ENCODE measurements at places on chromosomes 1 and 21. TPM values are rescaled to one million over a fixed set of nuclear protein-coding genes. Genes with fewer than 3 reads are reported as not detected.
A peak's percentile ranks its signal among the peaks of the same experiment; 100 is the strongest.

The LAMTOR5 gene
- 91.9 TPM for total RNA-seq

The REG4 gene
- total RNA-seq = not detected

The CLEC20A gene
- not detected for total RNA-seq

The NHLH1 gene
- 0.39 TPM for total RNA-seq

The STIL gene
- 26.5 TPM for total RNA-seq

The HFM1 gene
- 0.99 TPM for total RNA-seq

DNA sequence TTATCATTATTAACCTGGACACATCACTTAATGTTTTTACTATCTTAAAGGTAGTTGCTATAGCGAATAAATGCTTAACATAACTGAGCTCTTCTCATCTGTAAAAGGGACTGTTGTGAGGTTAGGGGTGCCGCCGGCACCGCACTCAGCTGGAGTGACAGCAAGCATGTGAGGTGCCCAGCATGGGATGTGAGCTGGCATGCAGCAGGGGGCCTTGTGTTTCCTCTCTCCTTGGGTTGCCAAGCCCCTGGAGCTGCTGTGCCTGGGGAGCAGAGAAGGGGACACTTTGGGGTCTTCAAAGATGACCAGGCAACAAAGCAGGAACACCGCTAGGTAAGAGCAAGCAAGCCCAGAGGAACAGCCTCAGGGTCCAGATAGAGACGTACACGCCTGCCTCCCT, 2.1 kb upstream of the ZC3H12A start:
- DNase-seq = no peak

- peak; percentile 83 for DNase-seq
Observed at GRCh38 chr1:231091831-231092301, 51.8 kb upstream of the FAM89A start.

DNA sequence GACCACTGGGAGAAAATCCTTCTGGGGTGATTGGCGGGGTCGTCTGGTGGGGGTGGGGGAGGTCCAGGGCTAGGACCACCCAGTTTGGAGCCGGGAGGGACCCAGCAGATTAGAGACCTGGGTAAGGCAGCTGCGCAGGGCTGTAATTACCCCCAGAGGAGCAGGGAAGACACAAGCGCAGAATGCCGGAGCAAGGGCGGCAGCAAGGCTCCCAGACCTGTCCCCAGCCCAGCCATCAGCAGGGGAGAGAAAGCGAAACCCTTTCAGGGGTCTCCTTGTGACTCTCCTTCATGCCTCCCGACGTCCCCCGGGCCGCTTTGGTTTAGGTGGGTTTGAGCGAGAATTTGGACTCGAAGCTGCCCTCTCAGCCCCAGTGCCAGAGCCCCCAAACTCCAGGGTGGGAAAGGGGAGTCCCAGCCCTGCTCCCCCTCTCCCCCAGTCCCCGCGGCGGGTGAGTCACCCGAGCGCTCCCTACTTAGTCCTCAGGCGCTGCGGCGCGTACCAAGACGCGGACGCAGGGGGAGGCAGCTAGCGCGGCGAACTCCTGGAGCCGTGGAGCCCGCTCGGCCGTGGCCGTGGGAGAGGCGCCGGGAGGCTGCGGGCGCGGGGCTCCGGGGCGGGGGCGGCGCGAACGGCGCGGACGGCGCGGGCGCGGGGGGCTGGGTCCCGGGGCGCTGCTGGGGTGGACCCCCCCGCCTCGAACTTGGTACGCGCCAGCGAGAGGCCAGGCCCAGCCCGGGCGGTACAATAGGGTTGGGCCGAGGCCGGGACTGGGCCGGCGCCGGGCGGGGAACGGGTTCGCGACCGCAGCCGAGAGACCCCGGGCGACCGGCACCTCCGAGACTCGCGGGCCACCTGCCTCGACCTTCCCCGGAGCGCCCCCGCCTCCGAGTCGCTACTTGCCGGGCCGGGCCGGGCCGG, at the start of gene MAP7D1:
TSS of gene MAP7D1 (plus strand) at position 753 of the 921 bp plus-strand sequence. CDS start 258 bp downstream, outside the sequence.
- DNase-seq = no peak

DNA sequence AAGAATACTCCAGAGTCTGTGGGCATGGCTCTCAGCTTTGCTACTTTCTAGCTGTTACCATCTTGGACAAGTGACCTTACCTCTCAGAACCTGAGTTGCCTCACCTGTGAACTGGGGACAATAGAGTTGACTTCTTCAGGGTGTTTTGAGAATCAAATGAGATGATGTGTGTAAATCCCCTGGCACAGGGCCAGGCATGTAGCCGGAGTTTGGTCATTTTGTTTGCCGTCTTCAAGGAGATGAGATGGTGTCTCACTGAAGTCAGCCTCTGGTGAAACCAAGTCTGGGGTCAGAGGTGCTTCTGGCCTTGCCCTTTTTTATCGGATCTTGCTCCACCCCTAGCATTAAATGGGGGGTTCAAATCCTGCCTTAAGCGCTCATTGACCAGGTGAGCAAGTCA, 149.2 kb upstream of the TMEM51 start:
- DNase-seq = no peak

GRCh38 chr1:51564124-51564523, 45.1 kb upstream of the EPS15 start:
- DNase-seq = no peak

GRCh38 chr1:186487163-186487562, 26.2 kb upstream of the PDC start:
- DNase-seq = no peak

DNA sequence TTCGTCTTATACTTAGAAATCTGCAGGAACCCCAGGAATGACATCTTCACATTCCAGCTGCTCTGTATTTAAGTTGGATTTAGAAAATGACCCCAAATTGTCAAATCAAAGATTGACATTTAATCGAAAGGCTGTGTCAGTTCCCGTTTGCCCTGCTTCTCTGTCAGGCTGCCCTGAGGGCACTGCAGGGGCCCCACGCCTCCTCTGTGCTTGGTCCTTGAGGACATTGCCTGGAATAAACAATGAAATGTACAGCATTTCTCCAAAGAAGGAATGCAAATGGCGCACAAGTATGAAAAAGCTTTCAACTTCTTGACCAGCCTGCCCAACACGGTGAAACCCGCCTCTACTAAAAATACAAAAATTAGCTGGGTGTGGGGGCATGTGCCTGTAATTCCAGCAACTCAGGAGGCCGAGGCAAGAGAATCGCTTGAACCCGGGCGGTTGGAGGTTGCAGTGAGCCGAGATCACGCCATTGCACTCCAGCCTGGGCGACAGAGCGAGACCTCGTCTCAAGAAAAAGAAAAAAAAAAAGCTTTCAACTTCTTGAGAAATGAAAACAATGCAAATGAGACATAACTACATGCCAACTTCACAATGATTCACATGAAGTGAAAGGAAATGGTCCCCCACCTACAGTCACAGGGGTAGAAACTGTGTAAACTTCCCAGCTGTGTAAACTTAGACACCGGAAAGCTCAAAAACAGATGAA, 3.0 kb downstream of the TMPRSS3 start:
- DNase-seq = no peak

DNA sequence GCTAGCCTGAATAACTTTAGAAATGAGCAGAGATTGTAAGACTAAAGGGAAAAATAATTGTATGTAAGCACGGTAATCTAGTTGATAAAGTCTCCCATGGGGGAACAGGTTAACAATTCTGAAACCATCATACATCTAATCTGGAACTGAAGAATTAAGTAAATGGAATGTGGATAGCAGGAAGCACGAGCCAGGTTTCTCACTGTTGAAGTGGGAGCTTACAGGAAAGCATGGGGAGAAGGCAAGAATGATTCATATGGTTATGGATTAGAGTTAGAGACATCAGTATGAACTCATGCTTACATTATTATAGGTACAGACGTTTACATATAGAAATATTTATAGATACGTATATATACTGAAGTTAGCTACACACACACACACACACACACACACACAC, 83.0 kb downstream of the LEPR start:
- DNase-seq = no peak

DNA sequence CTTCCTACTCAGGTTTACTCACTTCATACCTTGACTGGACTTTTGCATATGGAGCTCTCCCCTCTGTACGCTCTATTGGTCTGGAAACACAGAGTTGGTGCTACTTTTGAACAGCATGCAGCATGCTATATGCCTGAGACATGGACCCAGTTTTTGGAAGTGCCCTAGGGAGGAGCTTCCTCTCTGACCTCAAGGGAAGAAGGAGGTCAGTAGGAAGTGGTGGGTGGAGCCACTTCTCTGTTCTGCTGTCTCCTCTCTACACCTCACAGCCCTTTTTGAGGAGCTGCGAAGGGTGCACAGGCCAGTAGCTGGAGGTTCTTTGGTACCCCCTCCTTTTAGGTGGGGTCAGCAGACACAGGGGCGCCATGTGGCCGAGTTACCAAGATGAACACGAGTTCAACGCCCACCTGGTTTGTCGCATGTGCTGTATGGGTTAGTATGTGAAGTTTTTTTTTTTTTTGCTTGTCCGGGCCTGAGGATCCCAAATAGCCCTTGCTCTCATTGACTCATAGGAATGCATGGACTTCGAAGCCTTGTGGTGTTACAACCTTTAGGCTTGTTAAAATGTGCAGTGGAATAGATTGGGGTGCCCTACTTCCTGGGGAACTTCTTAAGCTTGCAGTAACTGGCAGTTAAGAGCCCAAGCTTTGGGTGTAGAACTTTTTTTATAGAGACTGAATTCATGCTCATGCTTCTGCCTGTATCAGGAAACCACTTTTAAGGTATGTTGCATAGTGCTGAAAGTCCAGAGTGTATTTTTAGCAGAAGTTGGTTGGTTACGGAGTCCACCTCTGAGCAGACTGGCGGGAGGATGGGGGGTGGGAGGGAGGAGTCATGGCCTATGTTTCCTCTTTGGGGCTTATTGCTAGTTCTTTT, 10.7 kb downstream of the MACF1 start:
- DNase-seq = no peak

GRCh38 chr1:209367061-209367772, 216.3 kb upstream of the CAMK1G start:
- no peak for DNase-seq

- no peak for DNase-seq
Observed at GRCh38 chr21:45390831-45391742, 13.9 kb upstream of the COL18A1 start.

DNA sequence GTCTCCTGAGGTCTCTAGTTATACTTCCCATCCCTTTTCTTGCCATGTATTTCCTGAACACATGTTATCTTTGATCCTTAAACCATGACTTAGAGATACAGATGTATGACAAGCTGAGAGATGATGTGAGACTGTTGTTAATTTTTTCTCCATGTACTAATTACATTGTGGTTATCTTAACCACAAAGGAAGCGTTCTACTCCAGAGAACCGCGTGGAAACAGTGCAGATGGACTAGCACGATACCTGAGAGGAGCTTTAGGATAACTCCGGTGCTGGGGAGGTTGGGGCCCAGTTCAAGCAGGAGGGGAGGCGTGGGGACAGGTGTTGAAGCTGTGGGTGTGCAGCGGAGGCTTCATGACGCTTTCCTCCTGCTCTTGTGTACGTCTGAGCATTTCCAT, 17.5 kb downstream of the PDE9A start:
- DNase-seq = no peak

DNA sequence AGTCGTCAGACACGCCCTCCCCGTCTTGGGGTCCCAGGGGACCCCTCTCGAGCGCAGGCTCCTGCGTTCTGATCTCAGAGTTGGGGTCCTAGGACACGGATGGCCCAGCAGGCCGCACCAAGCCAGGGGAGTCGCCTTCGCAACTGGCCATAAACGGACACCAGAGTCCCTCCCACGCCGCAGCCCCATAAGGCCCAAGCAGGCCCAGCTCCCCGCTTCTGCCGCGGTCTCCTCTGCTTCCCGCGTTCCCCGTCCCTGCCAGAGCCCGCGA, 633 bp downstream of the DMRTA2 start:
- DNase-seq = peak; percentile 69

DNA sequence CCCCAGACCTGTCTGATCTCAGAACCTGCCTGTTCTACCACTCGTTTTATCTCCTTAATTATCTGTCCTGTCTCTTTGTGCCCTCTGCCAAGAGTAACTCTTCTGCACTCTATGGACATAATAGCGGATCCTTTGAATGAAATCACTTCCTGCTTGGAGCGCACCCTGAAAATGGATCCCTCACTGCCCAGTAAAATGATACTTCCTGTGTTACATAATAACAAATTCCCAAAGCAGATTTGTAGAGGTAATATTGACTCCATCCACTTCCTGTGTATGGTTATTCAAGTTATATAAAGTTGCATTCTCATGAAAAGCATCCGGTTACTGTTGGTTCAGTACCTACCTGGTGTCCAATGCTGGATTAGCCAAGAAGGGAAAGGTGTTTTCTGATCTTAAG, 246.0 kb downstream of the TRABD2B start:
- DNase-seq = no peak

DNA sequence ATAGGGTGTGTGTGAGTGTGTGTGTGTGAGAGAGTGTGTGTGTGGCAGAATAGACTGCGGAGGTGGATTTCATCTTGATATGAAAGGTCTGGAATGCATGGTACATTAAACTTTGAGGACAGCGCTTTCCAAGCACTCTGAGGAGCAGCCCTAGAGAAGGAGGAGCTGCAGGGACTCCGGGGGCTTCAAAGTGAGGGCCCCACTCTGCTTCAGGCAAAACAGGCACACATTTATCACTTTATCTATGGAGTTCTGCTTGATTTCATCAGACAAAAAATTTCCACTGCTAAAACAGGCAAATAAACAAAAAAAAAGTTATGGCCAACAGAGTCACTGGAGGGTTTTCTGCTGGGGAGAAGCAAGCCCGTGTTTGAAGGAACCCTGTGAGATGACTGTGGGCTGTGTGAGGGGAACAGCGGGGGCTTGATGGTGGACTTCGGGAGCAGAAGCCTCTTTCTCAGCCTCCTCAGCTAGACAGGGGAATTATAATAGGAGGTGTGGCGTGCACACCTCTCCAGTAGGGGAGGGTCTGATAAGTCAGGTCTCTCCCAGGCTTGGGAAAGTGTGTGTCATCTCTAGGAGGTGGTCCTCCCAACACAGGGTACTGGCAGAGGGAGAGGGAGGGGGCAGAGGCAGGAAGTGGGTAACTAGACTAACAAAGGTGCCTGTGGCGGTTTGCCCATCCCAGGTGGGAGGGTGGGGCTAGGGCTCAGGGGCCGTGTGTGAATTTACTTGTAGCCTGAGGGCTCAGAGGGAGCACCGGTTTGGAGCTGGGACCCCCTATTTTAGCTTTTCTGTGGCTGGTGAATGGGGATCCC, 18.3 kb upstream of the HDAC1 start:
- peak; percentile 77 for DNase-seq

- no peak for DNase-seq
Observed at GRCh38 chr21:17798796-17799195, 20.4 kb downstream of the C21orf91 start.

DNA sequence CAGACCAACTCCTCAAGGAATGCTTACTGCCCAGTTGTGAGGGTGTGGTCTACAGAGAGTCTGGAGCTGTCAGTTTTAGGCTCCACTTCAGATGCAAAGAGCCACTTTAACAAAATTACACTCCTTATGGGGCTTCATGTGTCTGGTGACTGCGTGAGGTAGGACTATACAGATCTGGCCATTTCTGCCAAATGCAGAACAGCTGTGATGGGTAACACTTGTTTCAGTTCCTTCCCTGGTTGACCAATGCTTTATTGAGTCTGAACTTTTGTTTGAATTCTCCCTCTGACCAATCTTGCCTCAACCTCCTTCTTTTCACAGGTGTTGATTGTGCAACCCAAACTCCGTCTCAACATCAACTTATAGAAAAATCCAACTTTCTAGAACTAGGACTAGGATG, 181.2 kb downstream of the OMA1 start:
- DNase-seq = no peak

- no peak for DNase-seq
Observed at GRCh38 chr1:119226913-119227312, 86.5 kb upstream of the WARS2 start.
